Stimulated activated CD4-positive, alpha-beta T cell treated with anti-CD3 and anti-CD28 coated beads, TNF-alpha, amount 100 ng/mL, for 24 hours (primary cell): ENCODE measurements at places on chromosomes 13 and 19.

DNA sequence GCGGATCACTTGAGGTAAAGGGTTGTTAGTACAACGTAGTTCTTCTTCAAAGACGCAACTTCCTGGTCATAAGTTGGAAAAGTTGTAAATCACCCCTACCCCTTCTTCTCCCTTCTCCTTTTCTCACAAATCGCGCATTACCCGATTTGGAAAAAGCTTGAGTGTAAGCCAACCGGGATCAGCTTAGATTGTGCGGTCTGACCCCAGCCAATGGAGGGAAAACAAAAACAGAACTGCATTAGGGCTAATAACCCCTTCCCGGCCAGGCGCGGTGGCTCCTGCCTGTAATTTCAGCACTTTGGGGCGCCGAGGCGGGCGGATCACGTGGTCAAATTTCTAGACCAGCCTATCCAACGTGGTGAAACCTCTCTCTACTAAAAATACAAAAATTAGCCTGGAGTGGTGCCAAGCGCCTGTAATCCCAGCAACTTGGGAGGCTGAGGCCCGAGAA is 806 bp downstream of the ZNF90 start:
- DNase-seq = no peak

GRCh38 chr13:41468631-41469030 is 11.3 kb downstream of the RGCC start:
- DNase-seq = no peak

- no peak for DNase-seq
These were observed 514 bp downstream of the PCID2 start for GRCh38 chr13:113207890-113208420.

GRCh38 chr13:31167490-31167889 is 5.8 kb upstream of the HSPH1 start:
- DNase-seq = no peak

GRCh38 chr19:14560776-14561108 is 11.1 kb downstream of the NDUFB7 start:
- DNase-seq = no peak

DNA sequence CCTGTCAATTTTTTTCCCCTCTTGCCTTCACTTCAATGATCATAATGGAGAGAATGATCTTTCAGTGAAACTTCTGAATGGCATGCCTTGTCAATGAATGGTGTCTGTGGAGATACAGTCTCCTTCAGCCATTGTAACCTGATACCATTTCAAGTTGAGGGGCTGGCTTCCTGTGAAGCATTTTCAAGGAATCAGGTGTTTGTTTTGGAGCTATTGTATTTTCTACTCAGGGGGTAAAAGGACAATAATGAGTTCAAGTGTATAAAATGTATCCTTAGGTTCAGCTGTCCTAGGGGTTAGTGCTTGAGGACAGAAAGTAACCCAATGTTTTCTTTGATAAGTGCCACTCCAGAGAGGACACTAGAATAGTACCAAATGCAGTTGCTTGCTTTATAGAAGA is 23.8 kb upstream of the CBY2 start:
- no peak for DNase-seq

DNA sequence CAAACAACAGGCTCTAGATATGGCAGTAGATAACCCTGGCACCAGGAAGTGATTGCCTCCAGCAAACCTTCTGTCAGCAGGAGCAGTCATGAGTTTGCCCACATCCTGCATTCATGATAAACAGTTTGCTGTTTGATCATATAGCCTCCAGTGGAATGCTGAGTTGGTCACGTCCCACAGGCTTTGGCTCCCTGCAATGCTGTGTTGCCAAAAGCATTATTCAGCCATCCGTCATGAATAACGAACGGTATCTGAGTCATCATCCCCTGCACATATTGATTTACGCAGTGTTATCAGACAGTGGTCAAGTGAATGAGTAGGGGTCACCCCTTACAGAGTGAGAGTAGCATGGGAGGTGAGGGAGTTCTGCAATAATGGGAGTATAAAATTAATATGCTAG is 21.9 kb upstream of the ZNF432 start:
- DNase-seq = no peak

- no peak for DNase-seq
These were observed 472.8 kb downstream of the FGF9 start for GRCh38 chr13:22143671-22144070.

- no peak for DNase-seq
These were observed 574 bp downstream of the CYP2S1 start for GRCh38 chr19:41193430-41194156.
